ENCODE measurements at places on chromosomes 6 and 20. TPM values are rescaled to one million over a fixed set of nuclear protein-coding genes. Genes with fewer than 3 reads are reported as not detected.
A peak's percentile ranks its signal among the peaks of the same experiment; 100 is the strongest.

DNA sequence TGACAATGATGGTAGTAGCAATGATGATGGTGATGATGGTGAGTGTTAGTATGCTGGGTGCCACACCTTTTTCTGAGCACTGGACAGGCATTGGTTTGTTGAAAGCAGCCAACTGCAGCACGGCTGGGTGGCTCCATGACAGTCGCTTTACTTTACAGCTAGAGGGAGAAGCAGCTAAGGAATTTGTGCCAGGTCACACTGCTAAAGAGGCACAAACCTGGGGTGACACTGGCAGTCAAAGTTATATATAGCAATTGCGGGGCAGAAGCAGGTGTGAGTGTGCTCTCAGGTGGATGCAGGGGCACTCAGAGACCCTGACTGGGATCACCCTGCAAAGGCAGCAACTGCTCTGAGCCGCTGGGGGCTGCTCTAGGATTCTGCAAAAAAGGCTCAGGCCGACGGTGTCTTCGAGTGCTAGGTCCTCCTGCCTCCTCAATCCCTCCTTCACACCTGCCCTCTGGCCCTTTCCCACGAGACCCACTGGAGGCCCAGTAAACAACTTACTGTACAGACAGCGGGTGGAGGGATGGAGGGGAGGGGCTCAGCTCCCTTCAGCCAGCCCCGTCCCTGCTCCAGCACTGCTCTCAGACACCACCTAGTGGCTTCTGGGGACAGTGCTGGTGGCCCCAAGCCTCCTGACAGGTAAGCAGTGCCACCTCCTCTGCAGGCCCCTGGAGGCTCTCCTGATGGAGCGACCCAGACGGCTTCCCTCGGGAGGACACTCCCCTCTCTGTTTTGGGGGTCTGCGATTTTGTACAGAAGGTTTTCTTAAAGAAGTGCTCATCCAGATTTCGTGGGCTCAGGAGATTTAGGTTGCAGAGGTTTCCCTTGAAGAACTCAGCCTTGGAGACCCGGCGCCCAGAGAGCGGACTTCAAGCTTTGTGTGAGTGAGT lies 4.4 kb upstream of the RPS21 start:
- H3K36me3 ChIP-seq = no peaks in the 10 kb centered on the region
- H3K4me1 ChIP-seq = peaks cover 53% of the 10 kb centered on the region
- no peak overlapping the region for H3K4me3 ChIP-seq
- H3K27ac ChIP-seq = peak overlapping the region; percentile 45

DNA sequence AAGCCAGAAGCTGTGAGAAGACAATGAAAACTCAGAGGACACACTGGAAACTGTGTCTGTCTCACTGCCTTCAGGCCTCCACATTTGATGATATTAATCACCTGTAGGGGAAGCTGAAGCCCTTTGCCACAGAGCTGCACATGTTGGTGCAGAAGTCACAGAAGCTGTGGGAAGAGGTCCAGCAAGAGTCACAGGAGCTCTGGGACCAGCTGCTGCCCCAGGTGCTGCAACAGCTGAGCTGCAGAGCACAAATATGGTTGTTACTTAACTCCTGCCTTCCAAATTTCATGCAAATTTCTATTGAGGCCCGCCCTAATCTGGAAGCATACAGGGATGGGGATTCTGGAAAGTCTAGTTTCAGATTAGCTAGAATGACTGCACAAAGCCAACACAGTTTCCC lies 169.3 kb downstream of the OGFRL1 start:
- H3K27ac ChIP-seq = no peak overlapping the region
- no peaks in the 10 kb centered on the region for H3K36me3 ChIP-seq
- H3K4me1 ChIP-seq = no peaks in the 10 kb centered on the region
- H3K27me3 ChIP-seq = no peaks in the 10 kb centered on the region
- DNase-seq = no peak
- no peak overlapping the region for H3K4me3 ChIP-seq

- no peaks in the 10 kb centered on the region for H3K27me3 ChIP-seq
- H3K4me1 ChIP-seq = no peaks in the 10 kb centered on the region
- H3K4me3 ChIP-seq = no peak overlapping the region
- no peaks in the 10 kb centered on the region for H3K36me3 ChIP-seq
These were observed 7.2 kb downstream of the HLA-G start for GRCh38 chr6:29834564-29835436.

- peaks cover 27% of the 10 kb centered on the region for H3K4me1 ChIP-seq
- no peaks in the 10 kb centered on the region for H3K27me3 ChIP-seq
- DNase-seq = no peak
- H3K4me3 ChIP-seq = no peak overlapping the region
These were observed 58.2 kb upstream of the QKI start for GRCh38 chr6:163356324-163356723.

DNA sequence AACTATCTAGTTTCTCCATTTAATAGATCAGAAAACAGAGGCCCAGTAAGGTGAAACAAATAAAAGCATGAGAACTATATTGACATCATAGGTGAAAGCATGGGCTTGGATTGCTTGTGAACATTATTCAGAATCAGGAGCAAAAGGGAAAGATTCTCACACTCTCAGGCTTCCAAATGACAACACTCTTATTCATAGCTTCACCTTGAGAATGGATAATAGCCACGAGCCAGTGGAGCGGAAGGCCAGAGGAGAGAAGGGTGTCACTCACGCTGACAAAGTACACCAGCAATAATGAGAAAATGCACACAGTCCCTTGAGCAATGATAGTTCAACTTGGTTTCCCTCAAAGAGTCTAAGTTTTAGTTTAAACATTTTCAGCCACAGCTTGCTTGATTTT lies 339.0 kb downstream of the TPBG start:
- no peak overlapping the region for H3K27ac ChIP-seq
- H3K27me3 ChIP-seq = no peaks in the 10 kb centered on the region
- H3K36me3 ChIP-seq = no peaks in the 10 kb centered on the region
- no peak for DNase-seq

- DNase-seq = no peak
- no peaks in the 10 kb centered on the region for H3K36me3 ChIP-seq
- no peaks in the 10 kb centered on the region for H3K27me3 ChIP-seq
- H3K4me3 ChIP-seq = no peak overlapping the region
- no peak overlapping the region for H3K27ac ChIP-seq
- peaks cover 5% of the 10 kb centered on the region for H3K4me1 ChIP-seq
These were observed 380.0 kb downstream of the LMBRD1 start for GRCh38 chr6:69416776-69417175.

- no peak overlapping the region for H3K4me3 ChIP-seq
- no peaks in the 10 kb centered on the region for H3K36me3 ChIP-seq
- H3K4me1 ChIP-seq = peaks cover 30% of the 10 kb centered on the region
- no peaks in the 10 kb centered on the region for H3K27me3 ChIP-seq
- no peak overlapping the region for H3K27ac ChIP-seq
These were observed 3.5 kb upstream of the PLCG1 start for GRCh38 chr20:41133709-41134361.

DNA sequence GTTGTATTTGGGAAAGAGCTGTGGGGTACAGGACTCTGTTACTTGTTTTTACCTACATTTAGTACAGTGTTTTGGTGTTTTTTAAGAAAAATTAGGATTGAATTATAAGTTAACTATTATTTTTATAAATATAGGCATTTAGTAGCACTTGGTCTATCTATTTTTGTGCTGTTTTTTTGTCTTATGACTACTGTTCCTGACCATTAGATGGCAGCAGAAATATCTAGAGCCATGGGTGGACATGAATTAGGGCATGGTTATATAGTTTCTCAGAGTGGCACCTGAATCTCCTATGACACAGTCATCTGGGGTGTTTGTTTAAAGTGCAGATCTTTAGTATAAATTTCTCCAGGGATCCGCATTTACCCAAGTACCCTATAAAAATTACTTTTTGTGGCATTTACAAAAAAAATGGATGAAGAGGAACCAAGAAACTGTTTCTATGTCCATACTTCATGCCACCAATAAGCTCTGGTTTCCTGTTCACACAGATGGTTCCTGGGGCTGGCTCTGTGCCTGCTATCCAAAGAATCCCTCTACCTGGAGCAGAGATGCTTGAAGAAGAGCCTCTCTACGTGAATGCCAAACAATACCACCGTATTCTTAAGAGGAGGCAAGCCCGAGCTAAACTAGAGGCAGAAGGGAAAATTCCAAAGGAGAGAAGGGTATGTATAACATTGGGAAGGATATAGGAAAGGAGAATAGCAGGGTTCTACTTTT lies 19.8 kb downstream of the NFYA start:
- H3K36me3 ChIP-seq = peaks cover 90% of the 10 kb centered on the region
- no peak for DNase-seq
- no peaks in the 10 kb centered on the region for H3K4me1 ChIP-seq
- no peak overlapping the region for H3K27ac ChIP-seq
- H3K4me3 ChIP-seq = no peak overlapping the region

GRCh38 chr6:96234444-96234843 lies 218.7 kb downstream of the FUT9 start:
- H3K4me3 ChIP-seq = no peak overlapping the region
- DNase-seq = no peak
- H3K36me3 ChIP-seq = no peaks in the 10 kb centered on the region
- no peak overlapping the region for H3K27ac ChIP-seq
- H3K27me3 ChIP-seq = no peaks in the 10 kb centered on the region

DNA sequence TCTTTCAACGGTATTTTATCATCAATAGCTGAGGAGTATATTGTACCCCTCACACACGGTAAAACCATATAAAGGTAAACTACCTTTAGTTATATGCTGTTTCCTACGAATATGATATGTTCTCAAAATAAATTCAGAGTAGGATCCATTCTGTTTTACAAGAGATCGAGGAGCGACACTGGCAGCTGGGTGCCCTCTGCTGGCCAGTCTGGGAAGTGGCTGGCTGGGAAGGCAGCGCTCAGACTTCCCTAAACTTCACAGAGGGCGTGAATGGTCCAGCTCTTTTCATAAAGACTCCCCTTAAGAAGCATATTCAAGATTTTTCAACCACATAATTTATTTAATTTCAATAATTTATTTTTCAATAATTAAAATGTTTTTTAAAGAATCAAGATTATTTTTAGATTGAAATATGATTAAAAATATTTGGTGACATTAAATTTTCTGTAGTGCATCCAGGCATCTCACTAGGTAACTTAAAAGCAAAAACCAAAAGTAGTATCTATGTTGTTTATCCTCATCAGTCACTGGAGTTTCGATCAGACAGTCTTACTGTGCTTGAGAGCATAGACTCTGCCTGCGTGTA lies 187.5 kb upstream of the PDE10A start:
- H3K4me1 ChIP-seq = peaks cover 16% of the 10 kb centered on the region
- peak overlapping the region; percentile 7 for H3K4me3 ChIP-seq
- peaks cover 14% of the 10 kb centered on the region for H3K27me3 ChIP-seq
- H3K27ac ChIP-seq = no peak overlapping the region
- no peaks in the 10 kb centered on the region for H3K36me3 ChIP-seq

GRCh38 chr20:13745784-13746183 lies 38.9 kb downstream of the ESF1 start:
- H3K4me1 ChIP-seq = no peaks in the 10 kb centered on the region
- peaks cover 5% of the 10 kb centered on the region for H3K36me3 ChIP-seq
- no peaks in the 10 kb centered on the region for H3K27me3 ChIP-seq

- no peak overlapping the region for H3K4me3 ChIP-seq
- H3K4me1 ChIP-seq = peaks cover 9% of the 10 kb centered on the region
These were observed 326.7 kb downstream of the SYNE1 start for GRCh38 chr6:152310371-152310954.

GRCh38 chr6:12233693-12234571 lies 56.2 kb upstream of the EDN1 start:
- peaks cover 8% of the 10 kb centered on the region for H3K4me1 ChIP-seq
- no peaks in the 10 kb centered on the region for H3K36me3 ChIP-seq
- peaks cover 1% of the 10 kb centered on the region for H3K27me3 ChIP-seq
- H3K27ac ChIP-seq = no peak overlapping the region
- no peak overlapping the region for H3K4me3 ChIP-seq
- no peak for DNase-seq

- H3K27ac ChIP-seq = no peak overlapping the region
- no peak overlapping the region for H3K4me3 ChIP-seq
- no peaks in the 10 kb centered on the region for H3K4me1 ChIP-seq
- H3K36me3 ChIP-seq = peaks cover 95% of the 10 kb centered on the region
- DNase-seq = no peak
These were observed 17.8 kb downstream of the TOMM34 start for GRCh38 chr20:44942264-44942973.

DNA sequence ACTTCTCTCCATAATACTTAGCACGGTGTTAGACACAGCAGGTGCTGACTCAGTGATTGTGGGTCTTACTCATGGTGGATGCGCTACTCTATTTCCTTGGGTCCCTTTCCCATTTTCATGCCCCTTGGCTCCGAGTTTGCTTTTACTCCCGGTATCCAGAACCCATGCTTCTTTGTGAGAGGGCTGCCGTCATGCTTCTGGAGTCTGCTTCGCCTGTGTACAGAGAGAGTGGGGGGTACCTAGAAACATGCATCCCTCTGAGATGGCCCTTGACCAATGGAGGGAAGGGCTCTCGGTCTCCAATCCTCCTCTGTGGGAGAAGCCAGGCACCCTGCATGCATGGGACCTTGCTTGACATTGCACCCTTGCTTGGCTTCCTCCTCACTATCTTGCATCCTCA lies 160.4 kb downstream of the NRN1 start:
- no peak overlapping the region for H3K27ac ChIP-seq
- H3K4me3 ChIP-seq = no peak overlapping the region
- no peaks in the 10 kb centered on the region for H3K27me3 ChIP-seq
- H3K4me1 ChIP-seq = peaks cover under 1% of the 10 kb centered on the region
- DNase-seq = no peak

- H3K36me3 ChIP-seq = no peaks in the 10 kb centered on the region
- no peak for DNase-seq
- no peak overlapping the region for H3K4me3 ChIP-seq
- H3K4me1 ChIP-seq = no peaks in the 10 kb centered on the region
These were observed 156.1 kb upstream of the PTPRK start for GRCh38 chr6:128676456-128676855.

DNA sequence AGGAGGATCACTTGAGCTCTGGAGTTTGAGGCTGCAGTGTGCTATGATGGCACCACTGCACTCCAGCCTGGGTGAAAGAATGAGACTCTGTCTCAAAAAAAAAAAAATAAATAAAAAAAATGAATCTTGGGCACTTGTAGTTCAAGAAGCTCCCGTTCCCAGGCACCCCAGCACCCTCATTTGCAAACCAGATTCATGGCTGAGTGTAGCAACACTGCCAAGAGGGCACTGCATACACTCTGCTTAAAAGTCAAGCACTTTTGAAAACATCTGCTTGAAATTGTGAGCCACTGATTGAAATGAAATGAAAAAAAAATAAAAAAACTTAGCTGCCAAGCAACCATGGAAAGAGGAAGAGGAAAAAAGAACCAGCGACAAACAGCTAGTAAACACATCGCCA lies 124.7 kb upstream of the SASH1 start:
- H3K4me1 ChIP-seq = peaks cover 15% of the 10 kb centered on the region
- H3K27me3 ChIP-seq = no peaks in the 10 kb centered on the region
- H3K36me3 ChIP-seq = no peaks in the 10 kb centered on the region
- H3K27ac ChIP-seq = no peak overlapping the region
- no peak for DNase-seq
- no peak overlapping the region for H3K4me3 ChIP-seq

Gene SCGN
- total RNA-seq = 1.7 TPM

Gene C20orf96
- total RNA-seq = 2.5 TPM
